ENCODE measurements at places on chromosomes 13 and 19. TPM values are rescaled to one million over a fixed set of nuclear protein-coding genes. Genes with fewer than 3 reads are reported as not detected.

SOX1 gene
- 0.99 TPM for total RNA-seq

DNA sequence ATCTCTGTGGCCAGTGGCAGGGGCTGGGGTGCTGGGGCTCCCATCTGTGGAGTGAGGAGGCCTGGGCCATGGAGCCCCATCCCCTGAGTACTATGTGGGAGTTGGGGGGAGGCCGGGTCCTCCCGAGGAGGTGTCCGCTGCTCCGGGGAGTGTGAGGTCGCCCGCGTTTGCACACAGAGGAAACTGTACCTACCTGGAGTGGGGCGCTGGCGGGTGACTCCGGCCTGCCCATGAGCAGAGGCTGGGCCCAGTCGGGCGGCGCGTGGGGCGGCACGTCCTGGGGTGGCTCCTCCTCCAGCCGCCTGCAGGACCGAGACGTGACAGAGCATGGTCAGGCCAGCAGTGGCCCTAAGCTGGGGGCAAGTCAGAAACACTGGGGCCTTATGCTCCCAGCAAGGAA is 33.8 kb upstream of the MATK start:
- DNase-seq: no peak

DNA sequence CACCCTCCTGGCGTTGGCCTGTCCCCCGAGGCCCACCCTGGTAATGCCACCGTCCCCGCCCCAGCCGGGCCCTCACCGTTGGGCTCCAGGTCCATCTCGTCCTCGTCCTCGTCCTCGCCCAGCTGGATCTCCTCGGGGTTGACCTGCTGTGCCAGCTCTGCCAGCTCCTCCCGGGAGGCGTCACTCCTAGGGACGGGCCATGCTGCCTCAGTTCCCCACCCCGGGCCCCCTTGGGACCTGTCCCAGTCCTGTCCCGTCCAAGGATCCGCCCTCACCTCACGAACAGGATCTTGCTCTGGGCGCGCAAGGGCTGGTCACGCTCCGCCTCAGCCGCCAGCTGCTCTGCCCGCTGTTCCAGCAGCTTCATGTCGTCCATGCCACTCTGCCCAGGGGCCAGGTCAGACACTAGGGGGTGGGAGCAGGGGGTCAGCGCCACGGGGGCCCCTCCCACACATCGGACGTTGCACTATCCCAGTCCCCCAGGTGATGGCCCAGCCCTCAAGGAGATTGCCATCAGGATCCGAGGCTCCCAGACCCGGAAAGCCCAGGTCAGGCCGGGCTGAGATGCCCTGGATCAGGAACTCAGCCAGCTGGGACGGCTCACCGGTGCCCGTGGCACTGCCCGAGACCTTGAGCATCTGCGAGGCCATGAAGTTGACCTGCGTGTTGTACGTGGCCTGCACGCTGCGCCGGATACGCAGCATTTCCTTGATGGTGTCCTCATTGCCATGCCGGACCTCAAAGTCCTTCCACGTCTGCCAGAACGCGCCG is 9.5 kb downstream of the XAB2 start:
- DNase-seq: no peak

IL17D gene
- 19.8 TPM for total RNA-seq

GIPC1 gene
- 58.3 TPM for total RNA-seq

DPF1 gene
- 14.4 TPM for total RNA-seq

DNA sequence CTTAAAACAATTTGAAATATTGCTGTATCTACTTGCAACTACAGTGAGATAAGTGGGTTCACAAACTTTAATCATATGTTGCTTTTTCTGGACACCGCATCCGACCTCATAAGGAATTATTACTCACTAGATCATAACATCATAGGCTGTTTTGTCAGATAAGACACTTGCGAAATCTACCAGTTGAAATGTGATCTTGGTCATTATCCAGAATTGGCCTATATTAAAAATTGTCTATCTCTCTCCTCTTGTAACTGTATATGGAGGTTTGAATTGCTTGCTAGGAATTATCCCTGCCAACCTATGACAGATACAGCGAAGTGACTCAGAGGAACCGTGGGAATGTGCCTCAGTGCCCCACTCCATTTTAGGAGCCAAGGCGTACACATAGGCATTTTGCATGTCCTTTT is 117.0 kb upstream of the POSTN start:
- DNase-seq: no peak

ZNF234 gene
- total RNA-seq: 20.4 TPM

DNA sequence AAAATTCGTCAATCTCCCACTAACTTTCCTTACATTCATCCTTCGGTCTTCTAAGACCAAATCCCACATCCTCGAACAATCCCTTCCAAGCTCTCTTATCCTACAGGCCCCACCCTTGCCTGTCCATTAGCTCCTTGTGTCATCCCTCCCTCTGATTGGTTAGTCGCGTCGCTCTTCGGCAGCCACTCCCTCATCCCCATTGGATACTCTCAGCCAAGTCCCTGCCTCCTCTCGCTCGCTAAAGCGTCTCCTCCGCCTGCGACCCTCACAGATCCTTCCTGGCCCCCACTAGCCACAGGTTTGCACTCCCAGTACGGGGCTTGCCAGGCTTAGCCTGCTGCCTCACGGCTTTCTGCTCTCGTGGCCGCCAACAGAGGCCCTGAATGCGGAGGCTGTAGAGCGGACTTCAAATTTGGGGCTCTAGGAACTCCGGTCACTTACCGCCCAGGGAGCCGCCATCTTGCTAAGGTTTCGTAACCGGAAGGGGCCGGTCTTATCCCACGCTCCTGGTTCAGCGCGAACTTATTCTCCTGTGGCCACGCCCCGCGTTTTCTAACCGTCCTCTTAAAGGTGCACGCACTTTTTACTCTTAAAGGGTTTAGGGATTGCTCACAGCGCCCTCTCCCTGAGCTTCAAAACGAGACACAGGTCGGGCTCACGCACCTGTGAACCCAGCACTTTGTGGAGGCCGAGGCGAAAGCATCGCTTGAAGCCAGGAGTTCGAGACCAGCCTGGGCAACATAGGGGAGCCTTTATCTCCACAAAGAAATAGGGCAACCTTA is at the start of gene DMAC2:
Gene DMAC2 (minus strand): TSS at position 472 of the 782 bp plus-strand sequence. CDS start 13 bp downstream, at position 459.
- peak; percentile 96 for DNase-seq

DNA sequence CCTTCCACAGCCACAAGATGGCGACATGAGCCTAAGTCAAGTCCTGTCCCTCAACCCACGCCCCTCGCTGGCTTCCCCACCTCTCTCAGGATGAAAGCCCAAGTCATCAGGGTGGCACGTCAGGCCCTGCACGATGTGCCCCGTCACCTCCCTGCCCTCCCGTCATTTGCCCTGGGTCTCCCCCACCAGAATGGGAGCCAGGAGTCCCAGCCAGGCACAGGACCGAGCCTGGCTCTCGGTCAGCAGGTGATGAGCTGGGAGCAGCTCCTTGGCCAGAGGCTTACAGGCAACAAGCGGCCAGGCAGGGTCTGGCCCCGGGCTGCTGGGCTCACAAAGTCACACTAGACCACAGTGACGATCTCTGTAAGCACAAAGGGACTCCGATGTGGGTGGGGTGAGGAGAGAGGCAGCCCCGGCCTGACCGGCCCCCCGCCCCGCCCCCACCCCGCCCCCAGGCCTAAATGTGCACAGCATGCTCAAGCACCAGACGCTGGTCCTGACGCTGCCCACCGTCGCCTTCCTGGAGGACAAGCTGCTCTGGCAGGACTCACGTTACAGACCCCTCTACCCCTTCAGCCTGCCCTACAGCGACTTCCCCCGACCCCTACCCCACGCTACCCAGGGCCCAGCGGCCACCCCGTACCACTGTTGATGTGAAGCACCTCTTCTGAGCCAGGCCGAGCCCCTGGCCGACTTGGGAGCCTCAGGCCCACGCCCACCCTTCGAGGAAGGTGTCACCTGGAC is 7.3 kb downstream of the MRPL4 start:
- DNase-seq: peak; percentile 96

- peak; percentile 25 for DNase-seq
Observed at GRCh38 chr13:42681326-42682100, 99.9 kb upstream of the FAM216B start.

DNA sequence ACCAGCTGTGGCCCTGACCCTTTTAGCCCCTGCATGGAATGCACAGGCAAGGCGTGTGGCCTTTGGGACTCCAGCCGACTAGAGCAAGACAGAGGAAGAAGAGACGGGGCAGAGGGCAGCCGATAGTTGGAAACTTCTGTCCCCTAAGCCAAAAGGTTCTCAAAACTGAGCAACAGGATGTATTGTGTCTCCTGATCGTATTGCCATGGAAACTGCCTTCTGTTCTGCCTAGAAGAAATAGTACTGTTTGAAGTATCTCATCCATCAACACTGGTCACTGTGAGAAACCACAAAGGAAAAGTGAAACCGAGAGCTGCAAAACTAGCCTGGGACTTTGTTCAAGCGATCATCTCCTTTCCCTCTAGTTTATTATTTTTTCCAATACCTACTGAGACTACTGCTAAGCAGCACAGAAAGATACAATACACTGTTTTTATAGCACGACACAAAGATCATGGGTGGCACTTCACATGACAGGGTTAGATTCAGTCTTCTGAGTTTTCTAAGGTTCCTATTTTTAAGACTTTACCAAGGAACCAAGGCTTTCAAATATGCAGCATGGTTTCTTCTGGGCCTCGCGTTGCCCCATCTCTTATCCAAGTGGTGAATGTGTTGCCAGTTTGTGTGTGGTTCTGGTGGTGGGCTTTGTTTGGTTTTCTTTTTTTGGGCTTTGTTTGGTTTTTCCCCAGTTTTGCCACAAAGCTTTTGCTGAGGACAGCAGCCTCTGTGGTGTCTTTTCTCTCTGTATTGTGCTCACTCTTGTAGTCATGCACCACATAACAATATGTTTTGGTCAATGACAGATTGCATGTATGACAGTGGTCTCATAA is 49.3 kb upstream of the GPR183 start:
- DNase-seq: peak; percentile 55

DNA sequence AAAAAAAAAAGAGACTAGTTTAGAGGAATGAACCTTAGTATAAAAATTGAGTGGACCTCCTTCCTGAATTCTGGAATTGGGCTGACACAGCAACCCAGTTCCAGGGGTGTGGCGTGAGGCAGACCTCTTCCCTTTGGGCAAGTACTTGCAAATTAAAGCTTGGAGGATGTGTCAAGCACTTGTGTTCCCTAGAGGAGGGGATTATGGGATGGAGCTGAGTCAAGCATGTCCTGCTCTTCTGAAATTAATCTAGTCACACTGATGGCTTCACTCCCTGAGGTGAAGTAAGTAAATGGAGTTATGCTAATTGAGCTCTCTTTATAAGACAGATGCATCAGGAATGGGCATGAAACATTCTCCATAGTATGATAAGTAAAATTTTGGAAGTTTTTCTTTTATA is 107.7 kb upstream of the HTR2A start:
- peak; percentile 51 for DNase-seq

DNA sequence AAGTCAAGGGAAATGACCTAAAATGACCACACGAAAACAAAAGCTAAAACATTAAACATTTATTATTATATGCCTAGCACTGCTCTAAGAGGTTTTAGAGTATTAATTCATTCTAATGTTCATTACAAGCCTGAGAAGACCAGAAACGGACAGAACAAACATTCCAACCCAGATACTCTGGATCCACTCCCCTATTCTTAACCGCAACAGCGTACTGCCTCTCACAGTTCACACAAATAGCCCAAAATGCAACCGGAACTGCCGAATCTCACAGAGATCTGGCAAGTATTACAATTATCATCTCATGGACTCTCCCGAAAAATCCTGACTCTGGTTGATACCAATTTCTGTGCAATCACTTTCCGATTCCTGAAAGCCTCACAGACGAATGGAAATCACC is 1.4 kb downstream of the ZNF780B start:
- DNase-seq: no peak

GRCh38 chr13:96403651-96404050 is 313.7 kb downstream of the HS6ST3 start:
- no peak for DNase-seq

POSTN gene
- total RNA-seq: 230 TPM

DNA sequence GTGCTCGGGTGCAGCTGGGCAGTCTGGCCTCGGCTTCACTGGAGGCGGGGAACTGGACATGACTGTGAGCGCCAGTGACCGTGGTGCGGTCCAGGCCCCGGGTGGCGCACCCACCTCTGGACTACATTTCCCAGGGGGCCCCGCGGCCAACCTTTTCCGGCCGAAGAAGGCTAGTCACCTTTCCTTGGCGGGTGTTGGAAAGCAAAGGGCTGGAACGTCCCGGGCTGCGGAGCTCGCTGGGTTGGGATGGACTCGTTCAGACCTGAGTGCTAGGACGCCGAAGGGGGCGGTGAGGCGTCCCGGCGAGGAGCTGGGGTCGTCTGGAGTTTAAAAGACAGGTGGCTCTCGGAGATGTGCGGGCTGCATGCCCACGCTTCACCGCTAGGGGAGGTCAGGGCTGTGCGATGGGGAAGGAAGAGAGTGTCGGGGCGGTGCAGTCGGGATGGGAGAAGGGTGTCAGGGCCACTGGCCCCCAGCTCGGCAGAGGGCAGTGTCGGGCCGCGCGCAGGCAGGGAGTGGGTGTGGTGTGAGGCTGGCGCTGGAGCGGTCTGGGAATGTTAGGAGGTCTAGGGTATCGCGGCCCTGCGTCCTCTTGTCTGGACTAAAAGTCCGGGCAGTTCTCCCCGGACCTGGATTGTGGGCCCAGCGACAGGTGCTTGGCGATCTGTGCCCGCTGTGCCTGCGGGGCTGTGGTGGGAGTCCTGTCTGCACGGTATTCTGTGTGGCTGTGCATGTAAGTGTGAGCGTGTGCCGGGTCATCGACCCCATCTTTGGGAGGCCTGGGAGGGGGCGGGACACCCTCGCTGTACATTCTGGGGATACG is 57.1 kb downstream of the ZNF568 start:
- peak; percentile 66 for DNase-seq

DNA sequence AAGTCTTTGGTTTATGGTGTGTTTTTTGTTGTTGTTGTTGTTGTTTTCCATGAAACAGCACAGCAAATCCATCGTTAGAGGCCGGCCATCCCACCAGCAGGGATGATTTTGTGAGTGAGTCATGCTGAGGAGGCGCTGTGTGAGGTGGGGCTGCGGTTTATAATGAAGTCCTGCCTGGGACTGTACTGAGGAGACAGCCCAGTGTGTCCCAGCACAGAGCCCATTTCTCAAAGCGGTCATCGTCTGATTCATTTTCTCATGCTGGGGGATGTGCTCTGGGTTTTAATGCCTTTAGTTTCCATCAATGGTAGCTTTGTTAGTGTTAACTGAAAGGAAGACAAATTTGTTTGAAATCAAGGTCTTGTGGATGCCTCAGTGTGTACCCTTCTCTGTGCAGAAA is 129.3 kb upstream of the SERP2 start:
- DNase-seq: no peak

DNA sequence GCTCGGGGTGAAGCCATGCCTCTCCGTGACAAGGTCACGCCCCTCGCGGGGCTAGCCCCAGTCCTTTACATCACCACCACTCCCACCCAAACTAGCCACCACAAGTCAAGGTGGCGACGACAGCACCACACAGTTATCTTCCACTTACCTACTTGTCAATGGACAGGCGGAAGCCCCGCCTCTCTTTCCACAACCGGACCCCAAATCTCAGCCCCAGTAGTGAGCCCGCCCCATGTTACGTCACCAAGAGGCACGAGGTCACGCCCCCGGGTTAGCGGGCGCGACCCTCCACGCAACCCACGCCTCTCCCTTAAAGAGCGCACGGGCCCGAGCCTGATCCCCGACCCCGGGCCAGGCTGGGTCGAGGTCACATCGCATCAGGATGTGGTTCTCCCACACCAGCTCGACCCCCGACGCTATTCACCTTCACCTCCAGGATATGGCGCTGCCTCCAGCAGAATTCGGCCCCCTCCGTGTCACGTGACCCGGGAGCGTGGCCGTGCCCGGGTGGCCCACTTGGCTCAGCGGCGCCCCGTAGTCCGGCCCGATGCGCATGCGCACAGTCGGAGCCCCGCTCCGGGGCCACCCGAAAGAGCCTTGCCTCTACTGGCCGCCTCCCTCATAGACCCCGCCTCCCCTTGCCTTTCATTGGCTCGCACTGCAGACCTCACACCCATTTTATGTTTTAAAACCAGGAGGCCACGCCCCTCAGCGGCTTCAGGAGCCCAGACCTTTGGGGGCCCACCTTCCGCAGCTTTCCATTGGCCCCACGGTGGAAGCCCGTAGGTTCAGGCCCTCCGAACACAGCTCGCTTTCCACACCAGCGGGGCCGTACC is 18.2 kb downstream of the SYDE1 start:
- peak; percentile 91 for DNase-seq
